ENCODE measurements at places on chromosomes 2 and 18.

DNA sequence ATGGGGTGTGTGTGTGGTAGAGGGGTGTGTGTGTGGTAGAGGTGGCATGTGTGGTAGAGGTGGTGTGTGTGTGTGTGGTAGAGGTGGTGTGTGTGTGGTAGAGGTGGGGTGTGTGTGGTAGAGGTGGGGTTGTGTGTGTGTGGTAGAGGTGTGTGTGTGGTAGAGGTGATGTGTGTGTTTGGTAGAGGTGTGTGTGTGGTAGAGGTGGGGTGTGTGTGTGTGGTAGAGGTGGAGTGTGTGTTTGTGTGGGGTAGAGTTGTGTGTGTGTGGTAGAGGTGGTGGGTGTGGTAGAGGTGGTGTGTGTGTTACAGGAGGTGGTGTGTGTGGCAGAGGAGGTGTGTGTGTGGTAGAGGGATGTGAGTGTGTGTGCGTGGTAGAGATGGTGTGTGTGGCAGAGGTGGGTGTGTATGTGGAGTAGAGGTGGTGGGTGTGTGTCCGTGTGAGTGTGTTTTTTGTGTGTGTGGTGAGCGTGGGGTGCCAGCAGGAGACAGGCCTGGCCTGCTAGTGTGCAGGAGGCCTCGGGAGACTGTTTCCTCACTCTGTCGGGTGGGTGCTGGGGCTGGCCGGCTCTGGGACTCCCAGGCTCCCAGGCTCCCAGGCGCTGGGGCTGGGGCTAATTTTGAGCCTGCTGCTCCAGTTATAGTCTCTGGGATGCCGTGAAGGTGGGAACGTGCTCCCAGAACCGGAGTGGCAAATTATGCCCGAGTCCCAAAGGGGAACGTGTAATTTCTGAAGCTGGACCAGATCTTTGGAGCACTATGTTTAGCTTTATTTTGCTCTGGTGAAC, 165.2 kb downstream of the DYSF start:
- no peak for DNase-seq

DNA sequence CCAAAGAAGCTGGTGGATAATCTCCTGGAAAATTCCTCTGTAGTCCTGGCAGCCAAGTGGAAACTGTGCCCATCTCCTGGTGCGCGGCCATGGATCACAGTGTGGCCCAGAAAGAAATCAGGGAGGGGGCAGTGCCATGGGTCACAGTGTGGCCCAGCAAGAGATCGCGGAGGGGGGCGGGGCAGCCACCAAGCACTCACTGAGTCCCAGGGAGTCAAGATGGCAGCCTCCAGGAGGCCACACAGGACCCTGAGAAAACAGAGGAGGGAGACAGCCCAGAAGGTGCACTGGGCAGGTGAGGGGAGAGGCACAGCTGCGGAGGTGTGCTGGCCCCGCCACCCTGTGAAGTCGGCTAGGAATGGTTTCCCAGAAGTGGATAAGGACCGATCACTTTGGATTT, 8.1 kb upstream of the ATP6V1B1 start:
- no peak for DNase-seq

GRCh38 chr18:22109535-22109934, 59.9 kb upstream of the GATA6 start:
- DNase-seq: no peak

DNA sequence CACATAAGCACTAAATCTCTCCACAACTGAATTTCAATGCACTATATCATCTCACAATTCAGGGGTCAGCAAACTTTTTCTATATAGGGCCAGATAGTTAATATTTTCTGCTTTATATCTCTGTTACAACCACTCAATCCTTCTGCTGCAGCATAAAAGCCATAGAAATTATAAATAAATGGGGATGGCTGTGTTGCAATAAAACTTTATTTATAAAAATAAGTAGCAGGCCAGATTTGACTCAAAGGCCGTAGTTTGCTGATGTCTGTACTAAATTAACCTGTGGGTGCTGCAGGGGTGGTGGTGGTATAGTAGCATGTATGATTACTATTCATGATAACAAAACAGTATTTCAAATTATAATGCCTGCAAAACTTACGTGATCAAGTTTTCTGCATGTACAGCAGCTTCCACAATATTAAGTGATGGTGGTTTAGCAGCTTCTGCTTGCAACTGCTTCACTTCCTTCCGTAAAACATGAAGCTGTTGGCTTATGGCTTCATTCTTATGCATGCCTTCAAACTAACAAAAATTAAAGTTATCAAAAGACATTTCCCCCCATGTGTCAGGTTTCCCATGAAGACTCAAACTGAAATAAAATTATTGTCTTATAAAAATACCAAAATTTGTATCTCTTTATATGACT, 64.1 kb downstream of the SIGLEC15 start:
- no peak for DNase-seq

DNA sequence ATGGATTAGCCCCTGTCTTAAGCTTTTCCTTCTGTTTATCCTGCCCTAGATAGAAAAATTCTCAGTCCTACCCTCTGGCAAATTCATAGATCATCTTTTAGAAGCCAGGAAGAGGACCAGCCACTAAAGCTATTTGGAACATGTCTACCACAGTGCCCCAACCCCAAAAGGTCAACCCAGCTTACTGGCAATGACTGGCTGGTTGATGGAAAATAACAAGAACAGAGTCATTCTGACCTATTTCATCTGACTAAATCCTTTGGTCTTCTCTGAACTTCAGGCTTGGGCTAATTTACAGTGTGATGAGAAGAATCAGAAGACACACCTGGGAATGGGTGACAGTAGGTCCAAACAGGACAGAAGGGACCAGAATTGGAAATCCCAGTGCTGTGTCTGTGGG, 227.3 kb upstream of the CCDC68 start:
- no peak for DNase-seq

DNA sequence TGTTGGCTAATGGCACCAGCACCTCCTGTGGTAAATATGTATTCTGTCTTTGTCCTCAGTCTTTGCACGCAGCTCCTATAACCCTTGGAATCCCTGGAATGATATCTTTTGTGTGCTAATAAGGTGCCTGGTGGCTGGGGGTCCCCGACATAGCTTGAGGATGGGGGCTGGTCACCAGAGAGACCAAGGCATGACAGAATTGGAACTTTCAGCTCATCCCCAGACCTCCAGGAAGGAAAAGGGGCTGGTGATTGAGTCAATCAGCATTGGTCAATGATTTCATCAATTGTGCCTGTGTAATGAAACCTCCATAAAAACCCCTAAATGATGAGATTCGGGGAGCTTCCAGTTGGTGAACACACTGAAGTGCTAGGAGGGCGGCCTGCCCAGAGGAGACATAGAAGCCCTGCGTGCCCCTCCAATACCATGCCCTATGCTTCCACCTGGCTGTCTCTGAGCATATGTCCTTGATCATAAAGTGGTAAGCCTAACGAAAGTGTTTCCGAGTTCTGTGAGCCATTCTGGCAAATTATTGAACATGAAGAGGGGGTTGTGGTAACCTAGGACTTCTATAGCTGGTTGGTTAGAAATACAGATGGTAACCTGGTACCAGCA, 26.6 kb upstream of the KCMF1 start:
- no peak for DNase-seq

DNA sequence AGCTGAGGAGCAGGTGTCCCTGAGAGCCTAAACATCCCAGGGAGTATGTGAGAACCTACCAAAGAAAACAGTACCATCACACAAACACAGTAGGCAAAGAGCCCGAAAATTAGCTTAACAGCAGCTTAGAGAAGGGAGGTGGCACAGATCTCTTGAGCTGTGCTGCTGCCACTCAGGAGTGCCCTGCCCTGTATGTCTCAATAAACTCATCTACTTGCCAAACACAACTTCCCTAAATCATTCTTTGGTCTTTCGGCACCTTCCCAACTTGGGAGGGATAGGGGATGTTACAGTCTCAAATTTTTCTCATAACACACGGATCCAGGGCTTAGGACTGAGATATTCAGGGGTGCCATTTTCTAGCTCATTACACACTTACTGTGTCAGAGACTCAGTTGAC, 45.3 kb upstream of the C1D start:
- DNase-seq: no peak

GRCh38 chr18:51588616-51589015, 391.1 kb upstream of the MEX3C start:
- no peak for DNase-seq

- DNase-seq: no peak
Observed at GRCh38 chr2:203802342-203803052, 65.1 kb upstream of the CTLA4 start.

- DNase-seq: no peak
Observed at GRCh38 chr2:161045726-161046125, 114.5 kb upstream of the TANK start.

DNA sequence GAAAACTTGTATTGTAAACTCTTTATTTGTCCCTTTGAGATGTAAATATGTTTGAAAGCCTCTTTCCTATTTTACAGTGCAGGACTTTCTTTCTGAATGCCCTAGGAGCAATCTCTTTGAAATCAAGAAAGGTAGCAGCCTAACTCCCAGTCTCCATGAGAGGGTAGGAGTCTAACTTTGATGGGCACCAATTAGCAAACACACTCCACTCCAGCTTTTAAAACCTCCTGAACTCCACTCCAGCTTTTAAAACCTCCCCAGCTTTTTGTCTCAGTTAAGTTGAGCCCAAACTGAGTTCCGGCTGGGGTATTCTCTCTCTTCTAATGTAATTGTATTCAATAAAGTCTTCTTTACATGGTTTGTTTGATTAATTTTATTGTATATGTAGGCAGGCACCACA, 493.7 kb upstream of the CDH7 start:
- DNase-seq: no peak

GRCh38 chr18:8450013-8450412, 159.2 kb upstream of the RAB12 start:
- no peak for DNase-seq

DNA sequence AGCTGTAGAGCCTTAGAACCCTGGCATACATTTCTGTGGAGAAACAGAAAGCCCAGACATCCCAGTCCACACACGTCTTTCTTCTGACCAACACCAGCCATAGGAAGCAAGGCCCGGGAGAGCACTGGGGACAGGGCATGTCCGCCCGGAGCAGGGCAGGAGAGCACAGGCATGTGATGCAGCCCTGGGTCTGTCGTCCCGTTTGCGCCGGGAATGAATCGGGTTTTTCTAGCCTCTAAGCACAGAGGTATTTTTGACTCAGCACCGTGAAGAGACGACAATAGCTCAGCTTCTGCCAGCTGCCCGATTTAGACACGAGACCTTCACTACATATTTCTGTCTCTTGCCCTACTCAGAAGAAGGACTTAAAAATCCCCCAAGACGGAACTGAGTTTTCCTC, 7.3 kb upstream of the AMMECR1L start:
- no peak for DNase-seq

DNA sequence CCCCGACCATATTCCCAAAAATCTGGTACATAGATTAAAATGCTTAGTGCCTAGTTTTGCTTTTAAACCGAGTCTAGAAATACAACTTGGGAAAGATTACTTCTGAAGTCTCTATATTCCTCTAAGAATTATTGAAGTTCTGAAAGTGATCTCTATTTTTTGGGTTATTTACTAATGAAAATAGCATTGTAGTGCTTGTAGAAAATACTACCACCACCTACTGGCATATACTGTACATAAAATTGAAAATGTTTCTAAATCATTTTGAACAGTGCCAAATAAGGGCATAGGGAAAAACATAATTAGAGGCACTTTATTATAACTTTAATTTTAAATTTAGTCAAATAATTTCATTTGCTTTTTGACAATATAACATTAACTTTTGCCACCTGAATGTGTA, 1399.6 kb upstream of the ZEB2 start:
- no peak for DNase-seq

DNA sequence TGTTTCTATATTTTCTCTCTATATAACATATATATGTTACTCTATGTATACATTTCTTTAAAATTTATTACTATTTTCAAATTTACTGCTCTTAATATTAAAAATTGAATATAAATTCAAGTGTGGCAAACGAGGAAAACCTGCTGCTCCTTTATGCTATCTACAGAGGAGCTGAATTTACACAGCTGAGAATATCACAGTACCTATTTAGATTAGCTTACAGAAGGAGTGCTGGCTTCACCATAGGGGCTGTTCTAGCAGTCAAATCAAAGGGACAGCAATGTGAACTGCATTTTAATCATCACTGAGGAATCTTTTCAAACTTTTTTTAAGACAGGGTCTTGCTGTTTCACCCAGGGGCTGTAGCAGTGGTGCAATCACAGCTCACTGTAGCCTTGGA, 213.8 kb downstream of the SRBD1 start:
- DNase-seq: no peak

DNA sequence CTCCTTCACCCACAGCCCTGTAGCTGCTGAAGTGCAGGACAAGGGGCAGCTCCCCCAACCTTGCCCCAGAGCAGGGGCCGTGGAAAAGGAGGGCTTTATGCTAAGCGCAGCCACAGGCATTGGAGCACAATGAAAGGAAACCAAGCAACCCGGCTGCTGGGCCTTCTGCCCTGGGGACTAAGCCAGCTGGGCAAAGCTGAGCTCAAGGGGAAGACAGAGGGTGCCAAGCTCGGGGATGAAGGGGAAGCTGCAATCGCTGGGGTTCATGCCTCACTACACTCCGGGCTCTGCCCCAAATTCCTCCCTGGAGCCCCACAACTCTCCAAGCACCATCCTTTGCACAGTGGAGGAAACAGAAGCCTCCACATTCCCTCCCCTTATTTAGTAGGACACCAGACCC, 12.4 kb downstream of the SFXN5 start:
- no peak for DNase-seq

GRCh38 chr2:47632754-47633153, 150.2 kb upstream of the MSH6 start:
- no peak for DNase-seq

DNA sequence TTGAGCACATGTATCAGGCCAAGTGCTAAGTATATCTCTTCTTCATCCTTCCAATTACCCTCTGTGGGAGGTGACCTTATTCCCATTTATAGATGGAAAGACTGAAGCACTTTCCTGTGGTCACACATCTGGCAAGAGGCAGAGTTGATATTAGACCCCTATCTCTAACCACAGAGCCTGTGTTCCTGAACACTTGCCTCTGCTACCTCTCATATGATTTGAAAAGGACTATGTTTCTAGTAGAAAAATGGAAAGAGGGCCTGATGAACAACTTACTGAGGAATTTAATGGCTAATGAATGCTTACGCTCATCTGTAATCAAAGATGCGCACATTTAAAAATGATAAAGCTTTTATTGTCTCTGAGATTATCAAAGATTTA, 46.2 kb upstream of the DYNC2LI1 start:
- DNase-seq: no peak

DNA sequence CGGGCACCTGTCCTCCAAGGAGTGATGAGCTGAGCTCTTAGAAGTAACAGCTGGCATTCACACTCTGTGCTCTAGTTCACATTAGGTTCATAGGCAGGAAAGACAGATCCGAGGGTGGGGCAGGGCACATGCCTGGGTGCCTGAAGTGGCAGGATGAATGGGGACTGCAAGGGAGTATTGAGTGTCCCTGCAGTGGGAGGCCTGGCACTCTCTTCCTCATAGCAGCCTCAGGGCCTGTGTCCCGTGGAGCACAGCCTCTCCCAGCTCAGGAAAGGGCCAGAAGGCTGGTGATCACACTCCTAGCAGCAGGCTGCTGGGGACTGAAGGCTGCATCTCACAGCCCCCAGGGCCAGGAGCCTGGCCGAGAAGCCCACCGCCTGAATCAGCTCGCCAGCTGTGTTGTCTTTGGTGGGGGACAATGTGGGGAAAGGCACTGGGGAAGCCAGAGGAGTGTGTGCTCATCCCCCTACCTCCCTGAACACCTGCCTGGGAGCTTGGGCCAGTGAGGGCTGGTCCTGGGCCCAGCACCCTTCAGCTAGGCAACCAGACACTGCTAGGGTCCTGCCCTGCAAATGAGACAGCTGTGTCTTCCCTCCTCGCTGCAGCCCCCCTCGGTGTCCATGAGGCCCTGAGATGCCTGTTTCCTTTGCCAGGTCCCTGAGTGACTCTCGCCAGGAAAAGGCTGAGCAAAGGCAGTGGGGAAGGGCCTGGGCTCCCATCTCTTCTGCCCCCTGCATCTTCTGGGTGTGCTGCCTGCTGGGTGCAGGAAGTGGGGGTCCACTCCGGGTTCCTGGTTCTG, 48.2 kb upstream of the HS6ST1 start:
- no peak for DNase-seq

All from stimulated activated CD4-positive, alpha-beta T cell treated with anti-CD3 and anti-CD28 coated beads, TNF-alpha, amount 100 ng/mL, for 1 hour (primary cell).